ENCODE measurements at places on chromosomes 2 and 18.

GRCh38 chr2:19355014-19355405, 3.4 kb downstream of the OSR1 start:
- DNase-seq: no peak

DNA sequence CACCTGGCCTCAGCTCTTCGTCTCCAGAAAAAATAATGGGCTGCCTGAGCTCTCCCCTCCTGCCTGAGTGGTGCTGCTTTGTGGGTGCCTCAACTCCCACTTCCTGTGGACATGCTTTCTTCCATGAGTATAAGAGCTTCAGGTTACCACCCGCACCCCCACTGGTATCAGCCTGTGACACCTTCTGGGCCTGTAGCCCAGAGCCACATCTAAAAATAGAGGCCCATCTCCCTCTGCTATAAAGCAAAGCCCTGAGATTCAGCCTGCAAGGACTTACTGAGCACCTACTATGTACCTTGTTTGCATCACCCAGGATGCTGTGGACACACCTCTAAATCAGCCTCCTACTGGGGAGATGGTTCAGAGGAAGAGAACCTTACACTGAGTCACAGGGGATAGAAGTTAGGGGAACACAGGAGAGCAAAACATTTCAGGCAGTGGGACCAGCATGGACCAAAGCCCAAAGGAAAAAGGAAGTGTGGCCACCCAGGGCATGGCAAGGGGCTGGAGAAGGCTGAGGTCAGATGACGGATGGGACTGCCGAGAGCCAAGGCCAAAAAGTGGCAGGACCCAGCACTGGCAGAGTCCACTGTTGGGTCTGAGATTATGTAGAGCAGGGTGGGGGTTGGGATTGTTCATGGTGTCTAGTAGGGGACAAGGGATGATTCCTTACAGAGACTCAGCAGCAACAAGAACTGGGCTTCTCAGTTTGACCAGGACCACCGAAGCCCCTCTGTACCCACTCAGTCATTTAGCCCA, 123.7 kb upstream of the PPP1CB start:
- no peak for DNase-seq

DNA sequence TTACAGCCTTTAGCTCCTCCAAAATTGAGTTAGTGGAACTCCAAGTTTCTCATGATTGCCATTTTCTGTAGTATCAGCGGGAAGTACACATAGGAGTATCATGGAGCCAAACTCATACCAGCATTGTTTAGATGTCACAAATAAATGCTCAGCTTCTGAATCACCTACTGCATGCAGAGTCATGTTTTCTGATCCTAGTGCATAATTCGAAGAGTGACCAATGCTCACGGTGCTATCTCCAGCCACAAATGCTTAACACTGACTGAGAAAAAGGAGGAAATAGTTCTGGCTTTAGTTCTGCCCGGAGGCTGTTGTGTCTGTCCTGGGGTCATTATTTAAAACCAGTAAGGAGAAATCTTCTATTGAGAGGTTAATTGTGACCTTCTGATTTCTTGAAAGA, 45.4 kb upstream of the LRATD1 start:
- DNase-seq: no peak

DNA sequence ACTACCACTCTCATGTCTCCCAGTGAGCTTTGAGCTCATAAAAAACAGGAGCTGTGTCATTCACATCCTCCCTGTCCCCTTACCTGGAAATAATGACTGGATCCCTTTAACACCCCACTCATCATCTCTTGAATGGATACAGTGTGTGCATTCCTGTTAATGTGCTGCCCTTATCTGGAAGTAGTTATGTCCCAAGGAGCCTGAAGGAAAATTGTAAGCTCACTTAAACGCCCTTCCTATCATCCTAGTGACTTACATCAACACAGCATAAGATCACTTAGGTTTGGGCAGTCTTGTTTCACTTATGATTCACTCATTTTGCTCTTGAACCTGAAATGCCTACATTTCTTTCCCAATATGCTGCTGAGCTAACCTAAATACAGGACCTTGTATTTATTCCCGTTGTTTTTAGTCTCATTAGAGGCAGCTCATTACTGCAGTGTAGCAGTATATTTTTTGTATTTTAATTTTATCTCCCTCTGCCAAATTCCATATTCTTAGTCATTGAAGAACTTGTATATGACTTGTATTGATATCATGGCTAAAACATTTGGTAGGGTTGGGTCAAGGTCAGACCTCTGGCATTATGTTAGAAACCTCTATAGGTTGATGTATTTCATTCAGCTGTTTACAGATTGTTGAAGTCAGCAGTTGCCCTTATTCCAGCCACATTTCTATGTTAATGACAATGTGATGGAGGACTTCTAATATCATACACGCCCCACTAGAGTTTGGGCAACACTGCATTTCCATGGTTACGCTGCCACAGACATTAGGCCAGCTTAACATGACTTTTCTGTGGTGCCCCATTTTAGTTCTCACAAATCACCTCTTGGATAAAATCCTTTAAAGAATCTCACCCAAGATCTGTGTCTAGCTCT, 72.9 kb downstream of the PKP4 start:
- DNase-seq: no peak

- DNase-seq: no peak
These were observed 46.9 kb upstream of the CYP20A1 start for GRCh38 chr2:203191961-203192360.

GRCh38 chr2:38386377-38386776, 9.3 kb upstream of the ATL2 start:
- peak; percentile 22 for DNase-seq

DNA sequence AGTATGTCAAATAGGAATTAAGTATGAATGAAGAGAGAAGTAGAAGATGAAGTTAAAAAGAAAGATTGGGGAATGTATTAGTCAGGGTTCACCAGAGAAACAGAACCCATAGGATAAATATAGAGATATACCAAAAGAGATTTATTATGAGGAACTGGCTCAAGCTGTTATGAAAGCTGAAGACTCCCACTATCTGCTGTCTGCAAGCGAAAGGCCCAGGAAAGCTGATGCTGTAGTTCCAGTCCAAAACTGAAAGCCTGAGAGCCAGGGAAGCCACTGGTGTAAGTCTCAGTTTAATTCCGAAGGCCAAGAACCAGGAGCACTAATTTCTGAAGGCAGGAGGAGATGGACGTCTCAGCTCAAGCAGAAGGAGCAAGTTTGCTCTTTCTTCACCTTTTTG, 200.9 kb upstream of the FN1 start:
- no peak for DNase-seq
